AG04449 (cell line): ENCODE measurements at places on chromosomes 16 and 17.

DNA sequence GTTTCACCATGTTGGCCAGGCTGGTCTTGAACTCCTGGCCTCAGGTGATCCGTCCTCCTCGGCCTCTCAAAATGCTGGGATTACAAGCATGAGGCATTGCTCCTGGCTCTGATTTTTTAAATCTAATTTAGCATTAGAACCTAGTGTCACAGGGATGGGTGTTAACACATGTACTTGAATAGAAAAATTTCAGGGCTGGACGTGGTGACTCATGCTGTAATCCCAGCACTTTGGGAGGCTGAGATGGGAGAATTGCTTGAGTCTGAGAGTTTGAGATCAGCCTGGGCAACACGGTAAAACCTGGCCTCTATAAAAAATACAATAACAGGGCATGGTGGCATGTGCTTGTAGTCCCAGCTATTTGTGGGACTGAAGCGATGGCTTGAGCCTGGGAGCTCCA is 6.0 kb upstream of the RNF135 start:
- DNase-seq = no peak

DNA sequence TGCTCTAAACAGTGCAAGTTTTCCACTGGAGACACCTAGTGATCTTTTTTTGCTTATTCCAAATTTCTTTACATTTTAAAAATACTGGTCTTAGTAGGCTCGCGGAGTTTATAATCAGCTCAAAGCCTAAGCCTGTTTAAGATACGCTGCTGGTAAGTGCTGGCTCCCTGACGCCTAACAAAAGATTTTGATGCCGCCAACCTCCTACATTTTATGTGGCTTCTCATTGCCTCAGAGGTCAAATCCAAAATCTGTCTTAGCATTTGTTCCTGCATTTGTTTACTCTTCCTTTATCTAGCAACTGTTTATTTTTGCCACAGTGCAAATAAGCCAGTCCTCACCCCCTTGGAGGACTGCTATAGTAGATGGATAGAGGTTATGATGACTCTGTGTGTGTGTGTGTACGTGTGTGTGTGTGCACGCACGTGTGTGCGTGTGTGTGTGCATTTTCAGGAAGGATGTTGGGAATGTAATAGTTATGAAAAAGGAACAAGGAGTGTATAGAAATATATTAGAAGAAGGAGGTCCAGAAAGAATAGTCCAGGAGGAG is 24.8 kb downstream of the HS3ST3B1 start:
- DNase-seq = no peak

GRCh38 chr16:4576008-4576407 is 19.9 kb downstream of the C16orf96 start:
- no peak for DNase-seq

DNA sequence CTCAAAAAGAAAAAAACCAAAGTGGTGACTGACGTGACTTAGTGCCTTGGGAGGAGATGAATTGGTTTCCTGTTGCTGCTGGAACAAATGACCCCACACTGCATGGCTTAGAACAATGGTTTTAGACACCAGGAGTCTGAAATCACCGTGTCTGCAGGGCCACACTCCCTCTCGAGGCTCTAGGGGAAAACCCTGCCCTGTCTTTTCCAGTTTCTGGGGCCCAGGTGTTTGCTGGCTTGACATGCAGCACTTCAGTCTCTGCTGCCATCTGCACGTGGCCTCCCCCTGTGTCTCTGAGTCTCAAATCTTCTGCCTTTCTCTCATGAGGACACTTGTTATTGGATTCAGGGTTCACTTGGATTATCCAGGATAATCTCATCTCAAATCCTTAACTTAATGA is 323.8 kb upstream of the TNRC6C start:
- no peak for DNase-seq

DNA sequence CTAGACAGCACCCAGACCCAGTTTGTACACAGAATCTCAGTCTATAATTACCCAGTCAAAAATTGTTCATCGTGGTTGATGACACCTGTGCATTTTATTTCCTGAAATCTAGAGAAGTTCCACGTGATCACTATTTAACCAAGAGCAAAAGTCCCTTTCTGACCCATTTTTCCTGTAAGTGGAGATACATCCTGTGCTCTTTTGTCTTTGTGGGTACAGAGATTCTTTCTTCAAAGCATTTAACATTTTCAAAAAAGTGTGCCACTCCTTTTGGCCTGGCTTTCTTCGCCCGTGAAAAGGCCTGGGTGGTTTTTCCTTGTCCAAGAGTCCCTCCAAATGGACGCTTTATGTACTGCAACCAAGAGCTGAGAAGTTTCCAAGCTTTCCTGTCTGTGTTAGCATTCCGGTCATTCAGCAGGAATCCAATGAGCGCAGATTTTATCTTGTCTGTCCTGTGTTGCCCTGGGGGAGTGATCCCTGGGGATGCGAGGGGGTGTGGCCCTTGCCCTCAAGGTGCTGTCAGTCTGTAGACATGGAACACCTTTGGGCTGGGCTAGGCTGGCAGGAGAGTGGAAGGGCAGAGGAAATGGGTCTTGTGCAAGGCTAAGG is 161.1 kb upstream of the CACNG5 start:
- peak; percentile 14 for DNase-seq

GRCh38 chr17:33725675-33726271 is 432.7 kb upstream of the ASIC2 start:
- no peak for DNase-seq

DNA sequence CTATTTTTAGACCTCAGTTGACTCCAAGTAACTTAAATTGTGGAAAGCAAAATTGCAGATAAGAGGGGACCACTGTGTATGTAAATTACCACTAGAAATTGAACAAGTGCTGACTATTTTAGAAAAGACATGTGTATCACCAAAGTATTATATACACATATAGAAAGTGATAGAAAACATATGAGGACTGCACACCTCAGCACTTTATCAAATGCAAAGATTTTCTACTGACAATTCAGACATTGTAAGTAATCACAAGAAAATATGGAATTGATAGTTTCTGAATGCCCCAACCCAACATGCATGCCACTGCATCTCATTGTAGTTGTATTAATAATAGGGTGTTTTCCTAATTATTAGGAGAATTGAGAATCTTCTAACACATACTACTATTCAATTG is 536.5 kb downstream of the CDH11 start:
- DNase-seq = no peak

DNA sequence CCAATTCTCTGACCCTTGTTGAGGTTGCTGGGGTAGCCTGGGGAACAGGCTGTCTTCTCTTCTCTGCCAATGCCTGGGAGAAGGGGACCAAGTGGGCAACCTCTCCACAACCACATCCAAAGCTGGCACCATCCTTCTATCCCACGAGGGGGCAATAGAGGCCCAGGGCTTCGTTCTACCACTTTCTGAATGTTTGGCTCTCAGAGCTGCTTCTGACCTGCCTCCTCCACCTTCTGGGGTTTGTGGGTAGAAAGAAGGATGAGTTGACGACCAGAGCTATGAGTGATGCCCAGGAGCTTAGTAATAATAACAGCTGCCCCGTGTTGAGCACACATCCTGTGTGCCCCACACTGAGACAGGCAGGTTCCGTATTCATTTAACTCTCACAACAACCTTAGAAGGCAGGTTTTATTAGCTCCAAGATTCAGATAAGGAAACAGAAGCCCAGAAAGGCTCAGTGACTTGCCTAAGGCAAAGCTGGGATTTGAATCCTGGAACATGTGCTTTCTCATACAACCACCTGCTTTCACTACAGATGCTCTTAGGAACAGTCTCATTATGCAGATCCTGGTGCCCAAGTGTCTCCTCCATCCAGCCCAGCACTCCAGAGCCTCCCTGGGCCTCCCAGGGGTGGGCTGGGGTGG is 11.1 kb downstream of the TSPOAP1 start:
- peak; percentile 17 for DNase-seq

DNA sequence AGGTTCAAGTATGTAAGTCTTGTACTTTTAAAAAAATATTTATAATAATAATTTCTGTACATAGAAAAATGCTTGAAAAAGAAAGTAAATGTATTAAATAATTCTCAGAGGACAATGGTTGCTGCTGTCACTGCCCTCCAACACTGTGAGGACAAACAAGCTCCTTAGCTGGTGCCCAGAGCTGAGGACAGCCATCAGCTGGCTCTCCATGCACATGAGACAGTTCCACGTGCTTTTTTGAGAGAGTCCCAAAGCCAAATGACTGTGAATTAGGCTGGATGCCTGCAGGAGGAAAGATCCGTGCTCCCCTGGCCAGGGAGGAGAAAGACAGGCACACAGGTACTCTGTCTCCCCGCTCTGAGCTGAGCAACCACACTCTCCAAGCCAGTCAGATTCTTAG is 115.5 kb upstream of the IRX5 start:
- DNase-seq = no peak

DNA sequence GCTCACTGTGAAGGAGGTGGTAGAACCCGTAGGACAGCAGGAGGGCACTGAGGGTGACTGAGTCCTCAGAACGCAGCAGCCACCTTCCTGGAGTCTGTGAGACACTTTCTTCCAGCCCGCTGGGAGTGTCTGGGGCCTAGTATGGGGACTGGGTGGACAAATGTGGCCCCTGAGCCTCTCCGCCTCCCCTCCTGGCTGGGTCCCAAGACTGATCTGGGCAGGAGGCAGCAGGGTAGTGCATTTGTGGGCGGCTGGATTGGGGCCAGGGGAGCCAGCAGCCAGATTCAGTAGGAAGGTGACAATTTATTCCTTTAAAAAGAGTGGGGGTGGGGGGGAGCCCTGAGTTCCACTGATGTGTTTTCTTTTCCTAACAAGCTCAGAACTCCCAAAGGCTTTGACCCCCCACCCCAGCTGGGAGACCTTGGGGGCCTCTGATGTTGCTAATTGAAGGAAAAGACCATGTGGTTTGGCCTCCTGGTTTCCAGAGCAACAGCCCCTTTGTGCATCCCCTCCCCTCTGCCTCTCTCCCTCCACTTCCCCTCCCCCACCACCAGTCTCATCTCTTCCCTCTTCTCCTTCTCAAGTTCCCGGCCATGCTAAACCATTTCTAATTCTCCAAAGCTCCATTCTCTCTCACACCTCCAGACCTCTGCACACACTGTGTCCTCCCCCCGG is 4.4 kb downstream of the CLEC19A start:
- no peak for DNase-seq

DNA sequence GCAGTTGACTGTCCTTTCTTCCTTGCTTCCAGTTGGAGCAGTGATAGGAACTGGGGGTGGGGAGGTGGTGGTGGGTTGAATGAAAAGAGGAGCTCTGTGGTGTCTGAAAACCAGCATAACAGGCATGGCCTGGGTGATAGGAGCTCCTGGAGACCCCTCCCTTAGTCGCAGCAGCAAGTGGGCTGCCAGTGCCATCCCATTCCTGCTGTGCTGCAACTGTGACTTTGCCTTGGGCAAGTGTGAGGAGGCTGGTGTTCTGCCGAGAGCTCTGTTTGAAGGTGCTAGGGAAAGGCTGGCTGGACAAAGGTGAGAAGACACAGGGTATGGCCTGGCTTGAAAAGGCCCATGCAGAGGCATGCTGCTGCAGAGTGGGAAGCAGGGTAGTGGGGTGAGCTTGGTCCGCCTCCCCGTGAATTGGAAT is 2.7 kb upstream of the CDK5R1 start:
- DNase-seq = no peak

DNA sequence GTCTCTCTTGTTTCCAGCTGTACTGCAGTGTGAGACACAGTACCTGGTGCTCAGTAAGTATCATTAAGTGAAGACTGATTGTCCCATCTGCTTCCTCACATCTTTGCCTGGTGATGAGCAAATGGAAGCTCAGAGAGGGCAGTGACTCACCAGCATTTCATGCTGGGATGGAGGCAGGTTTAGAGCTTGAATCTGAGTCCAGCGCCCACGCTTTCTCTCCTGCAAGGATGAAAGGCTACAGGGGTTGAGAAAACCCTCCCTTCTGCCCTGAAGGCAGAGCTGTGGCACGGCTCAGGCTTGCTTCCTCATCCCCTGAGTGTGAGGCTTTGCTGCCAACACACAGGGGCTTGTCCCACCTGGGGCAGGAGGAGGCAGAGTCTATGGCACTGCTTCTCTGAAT is 1.5 kb upstream of the RNF112 start:
- DNase-seq = no peak

- no peak for DNase-seq
These were observed 6.2 kb downstream of the STXBP4 start for GRCh38 chr17:54974759-54975158.
